ENCODE measurements at places on chromosomes 2 and 18.

GRCh38 chr2:86628091-86628522 lies 4.4 kb upstream of the RNF103 start:
- DNase-seq: no peak

- no peak for DNase-seq
Measured at GRCh38 chr2:65999103-65999502, 435.8 kb upstream of the MEIS1 start.

DNA sequence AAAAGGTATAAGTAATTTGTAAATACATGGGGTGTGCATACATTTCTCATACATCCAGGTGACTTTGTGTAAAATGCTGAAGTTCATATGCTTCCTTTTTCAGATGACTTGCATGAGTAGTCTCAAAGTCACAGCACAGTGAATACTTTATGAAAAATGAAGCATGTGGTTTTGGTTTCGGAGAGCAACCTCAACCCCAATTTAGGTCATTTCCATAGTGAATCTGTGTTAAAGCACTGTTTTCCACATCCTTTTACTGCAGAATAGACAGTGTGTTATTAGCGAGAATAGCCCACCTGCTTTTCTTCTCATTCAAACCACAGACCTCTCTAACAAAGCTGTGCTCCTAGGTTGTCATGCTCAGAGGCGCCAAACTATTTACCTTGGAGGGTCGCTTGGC lies 204.4 kb upstream of the RASGRP3 start:
- peak; percentile 55 for DNase-seq

DNA sequence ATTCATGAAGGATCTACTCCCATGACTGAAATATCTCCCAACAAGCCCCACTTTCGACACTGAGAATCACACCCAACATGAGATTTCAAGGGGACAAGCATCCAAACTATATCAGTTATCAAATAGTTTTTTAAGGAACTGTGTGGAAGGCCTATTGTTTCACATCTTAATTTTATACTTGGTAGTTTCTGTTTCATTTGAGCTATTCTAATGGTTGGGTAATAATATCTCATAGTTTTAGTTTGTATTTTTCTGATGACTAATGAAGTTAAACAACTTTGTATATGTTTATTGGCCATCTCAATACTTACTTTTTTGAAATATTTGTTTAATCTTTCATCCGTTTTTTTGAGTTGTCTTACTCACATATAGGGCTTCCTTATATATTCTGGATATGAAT lies 135.0 kb downstream of the SCG2 start:
- no peak for DNase-seq

DNA sequence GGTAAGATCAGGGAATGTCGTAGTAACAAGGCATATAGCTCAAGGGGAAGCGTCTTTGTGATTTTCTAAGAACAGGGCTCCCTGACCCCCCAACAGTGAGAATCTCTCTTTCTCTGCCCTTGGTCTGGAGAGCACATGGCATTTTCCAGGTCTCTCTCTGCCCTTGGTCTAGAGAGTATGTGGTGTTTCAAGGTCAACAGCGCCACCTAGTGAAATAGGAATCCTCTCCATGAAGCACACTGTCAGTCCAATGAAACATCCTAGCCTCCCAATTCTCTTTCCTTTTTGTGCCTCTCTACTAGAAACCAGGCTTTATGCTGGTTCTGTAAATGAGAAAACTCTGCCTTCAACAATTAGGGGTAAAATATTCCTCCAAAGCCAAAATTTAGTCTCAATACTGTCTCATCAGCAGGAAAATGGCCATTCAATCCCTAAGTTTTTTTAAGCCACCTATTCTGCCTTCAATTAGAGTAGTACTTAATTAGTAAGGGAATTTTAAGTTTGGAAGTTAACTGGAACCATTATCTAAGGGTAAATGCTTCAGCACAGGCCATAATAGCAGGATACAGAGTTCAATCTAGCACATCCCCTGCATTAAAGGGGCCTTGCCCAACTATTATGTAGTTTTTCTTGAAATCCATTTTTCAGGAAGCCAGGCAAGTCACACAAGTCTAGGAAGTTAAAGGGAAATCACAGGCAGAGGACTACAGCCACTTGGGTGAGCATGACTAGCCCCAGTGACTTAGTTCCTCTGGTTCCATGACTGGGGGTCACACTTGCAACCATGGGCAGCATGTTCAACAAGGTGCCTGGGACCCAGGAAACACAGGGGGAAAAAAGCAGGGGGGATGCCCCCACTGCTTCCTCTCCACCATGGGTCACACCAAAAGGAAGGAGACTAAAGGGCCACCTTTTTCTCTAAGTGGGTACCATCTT lies 12.4 kb downstream of the DYM start:
- peak; percentile 42 for DNase-seq

- no peak for DNase-seq
Measured at GRCh38 chr18:77985526-77986281, 736.1 kb downstream of the GALR1 start.

- DNase-seq: no peak
Measured at GRCh38 chr2:112006076-112006410, 49.0 kb upstream of the TMEM87B start.

- DNase-seq: peak; percentile 76
Measured at GRCh38 chr2:109238580-109238979, 109.6 kb downstream of the SH3RF3 start.

DNA sequence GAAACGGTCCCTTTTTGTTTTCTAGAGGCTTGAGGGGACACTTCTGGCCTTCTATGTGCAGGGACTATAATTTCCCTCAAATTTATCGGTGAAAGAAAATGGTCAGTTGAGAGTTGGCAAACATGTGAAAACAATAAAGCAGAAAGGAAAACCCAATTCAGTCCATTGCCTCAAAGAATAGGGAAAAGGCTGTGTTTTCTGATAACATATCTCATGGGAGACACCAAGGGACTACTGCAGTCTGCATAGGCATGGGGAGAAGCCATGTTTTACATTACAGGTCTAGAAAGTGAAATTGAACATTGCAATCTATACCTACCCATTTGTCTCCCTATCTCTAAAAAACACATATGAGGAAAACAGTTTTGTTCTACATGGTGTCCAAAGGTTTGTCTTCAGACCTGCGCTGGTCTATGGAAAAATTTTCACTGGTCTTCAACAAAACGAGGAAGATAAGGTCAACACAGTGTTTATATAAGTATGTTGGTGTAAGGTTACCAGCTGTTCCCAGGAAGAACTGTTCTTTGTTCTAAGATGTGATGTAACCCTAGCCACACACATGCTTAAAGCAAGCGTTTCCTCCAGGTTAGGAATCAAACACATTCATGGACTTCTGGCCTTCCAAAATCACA lies 179.7 kb downstream of the MREG start:
- peak; percentile 37 for DNase-seq

- no peak for DNase-seq
Measured at GRCh38 chr2:230644356-230644935, 68.2 kb upstream of the CAB39 start.

DNA sequence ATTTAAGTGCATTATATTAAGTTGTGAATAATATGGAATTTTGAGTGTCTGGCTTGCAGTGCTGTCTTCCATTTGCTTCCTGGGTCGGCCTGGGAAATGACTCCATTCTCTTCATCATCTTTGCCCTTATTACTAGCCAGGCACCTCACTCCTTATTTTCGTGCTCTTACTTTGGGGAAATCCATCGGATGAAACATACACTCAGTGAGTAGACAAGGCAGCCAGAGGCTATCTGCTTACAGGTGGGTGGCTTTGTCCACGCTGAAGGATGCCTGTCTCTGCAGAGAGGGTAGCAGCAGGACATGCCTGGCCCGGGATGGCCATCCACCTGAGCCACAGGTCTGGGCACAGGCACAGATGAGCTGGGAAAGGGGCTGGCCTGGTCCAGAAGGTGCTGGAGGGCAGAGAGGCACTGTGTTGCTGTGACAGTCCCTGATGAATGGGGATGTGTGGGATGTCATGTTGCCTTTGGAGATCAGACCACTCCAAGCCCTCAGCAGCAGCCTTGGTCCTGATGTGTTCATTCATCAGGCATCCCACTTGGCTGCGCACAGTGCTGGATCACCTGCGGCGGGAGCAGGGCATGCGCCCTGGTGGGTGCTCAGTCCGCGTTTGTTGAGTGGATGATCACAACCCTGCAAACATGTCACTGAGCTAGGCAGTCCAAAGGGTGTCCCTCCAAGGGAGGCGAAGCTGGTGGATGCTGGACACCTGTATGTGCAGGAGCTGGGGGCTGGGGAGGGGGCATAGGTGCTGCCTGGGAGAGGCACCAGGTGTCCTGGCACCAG lies 236.0 kb downstream of the LDLRAD4 start:
- DNase-seq: no peak

DNA sequence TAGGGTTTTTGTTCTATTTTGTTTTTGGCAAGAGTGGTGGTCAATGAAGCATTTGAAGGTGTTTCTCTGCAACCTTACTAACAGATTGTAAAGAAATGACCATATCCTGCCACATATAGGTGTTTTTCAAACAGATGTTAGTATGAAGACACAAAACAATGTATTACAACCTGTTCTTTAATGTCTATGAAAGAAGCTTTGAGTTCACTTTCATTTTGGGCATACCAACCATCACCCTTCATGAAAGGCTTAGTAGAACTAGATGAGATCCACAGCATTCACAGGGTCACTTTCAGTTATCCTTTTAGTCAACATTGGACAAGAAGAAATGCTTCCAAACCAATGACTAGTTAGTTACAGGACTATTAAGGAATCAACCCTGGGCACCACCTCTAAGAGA lies 95.1 kb downstream of the EHBP1 start:
- no peak for DNase-seq

DNA sequence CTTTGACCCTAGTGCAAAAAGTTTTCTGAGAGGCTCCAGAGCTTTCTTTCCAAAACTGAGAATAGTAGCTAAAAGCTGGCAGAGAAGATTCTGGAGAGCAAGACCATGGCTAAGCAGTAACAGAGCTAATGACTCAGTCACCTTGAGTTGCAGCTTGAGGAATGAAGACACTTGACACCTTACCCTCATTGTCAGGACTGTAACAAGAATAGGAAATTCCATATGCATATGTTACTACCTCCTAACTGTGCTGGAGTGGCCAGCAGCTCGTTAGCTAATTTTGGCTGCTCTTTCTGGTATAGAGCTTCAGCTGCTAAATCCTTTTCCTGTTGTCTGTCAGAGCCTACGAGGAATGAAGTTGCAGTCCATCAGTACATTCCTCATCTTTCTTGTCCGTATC lies 68.6 kb upstream of the LHCGR start:
- DNase-seq: peak; percentile 22

GRCh38 chr2:232537499-232537898 lies 2.0 kb upstream of the CHRNG start:
- DNase-seq: no peak

GRCh38 chr2:54945391-54946219 lies 104.6 kb downstream of the RTN4 start:
- no peak for DNase-seq

- peak; percentile 30 for DNase-seq
Measured at GRCh38 chr18:72128649-72129048, 415.5 kb downstream of the CBLN2 start.

DNA sequence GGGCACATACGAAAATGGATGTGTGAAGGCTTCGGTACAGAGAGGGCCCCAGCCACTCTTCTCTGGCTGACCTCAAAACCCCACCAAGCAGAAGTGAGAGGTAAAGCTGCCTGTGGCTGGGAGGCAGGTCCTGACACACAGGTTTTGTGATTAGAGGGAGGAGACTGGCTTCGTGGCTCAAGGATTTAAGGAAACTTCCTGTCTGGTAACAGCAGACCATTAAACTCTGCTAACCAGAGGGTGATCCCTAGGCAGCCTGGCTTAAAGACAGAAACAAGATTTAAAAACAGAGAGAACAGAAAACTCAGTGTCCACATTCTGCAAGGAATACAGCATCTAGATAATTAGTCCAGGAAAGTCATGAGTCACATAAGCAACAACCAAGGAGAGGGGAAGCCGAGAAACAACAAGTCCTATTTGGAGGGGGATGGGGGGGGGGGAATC lies 101.9 kb downstream of the NFATC1 start:
- DNase-seq: peak; percentile 57

DNA sequence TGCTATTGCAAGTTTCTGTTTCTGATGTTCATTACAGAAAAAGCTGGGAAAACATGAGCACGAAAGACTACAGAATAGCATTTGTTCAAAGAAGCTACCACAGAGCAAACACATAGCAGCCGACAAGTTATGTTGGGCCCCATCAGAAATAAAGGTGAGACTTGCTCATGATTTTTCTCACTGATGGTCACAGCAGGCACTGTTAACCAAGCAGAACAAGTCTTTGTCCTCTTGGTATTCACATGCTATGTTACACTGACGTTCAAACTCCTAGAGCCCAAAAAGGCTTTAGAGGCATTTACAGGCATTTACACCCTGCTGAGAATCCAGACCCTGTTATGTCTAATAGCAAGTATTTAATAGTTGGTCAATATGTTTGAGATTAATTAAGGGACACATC lies 235.0 kb upstream of the HNMT start:
- DNase-seq: no peak

DNA sequence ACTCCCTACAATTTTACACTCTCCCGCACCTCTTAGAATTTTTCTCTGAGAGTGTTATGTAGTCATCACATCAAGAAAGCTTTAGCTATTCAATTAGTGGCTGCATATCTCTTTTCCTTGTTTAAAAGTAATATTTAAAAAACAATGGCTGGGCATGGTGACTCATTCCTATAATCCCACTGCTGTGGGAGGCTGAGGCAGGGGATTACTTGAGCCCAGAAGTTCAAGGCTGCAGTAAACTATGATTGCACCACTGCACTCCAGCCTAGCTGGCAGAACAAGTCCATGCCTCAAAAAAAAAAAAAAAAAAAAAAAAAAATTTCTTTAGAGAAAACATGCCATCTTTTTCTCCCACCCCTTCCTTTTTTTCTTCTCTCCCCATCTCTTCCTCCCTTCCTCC lies 44.3 kb downstream of the AQP4 start:
- no peak for DNase-seq

GRCh38 chr2:83944191-83944590 lies 514.9 kb downstream of the SUCLG1 start:
- DNase-seq: no peak

DNA sequence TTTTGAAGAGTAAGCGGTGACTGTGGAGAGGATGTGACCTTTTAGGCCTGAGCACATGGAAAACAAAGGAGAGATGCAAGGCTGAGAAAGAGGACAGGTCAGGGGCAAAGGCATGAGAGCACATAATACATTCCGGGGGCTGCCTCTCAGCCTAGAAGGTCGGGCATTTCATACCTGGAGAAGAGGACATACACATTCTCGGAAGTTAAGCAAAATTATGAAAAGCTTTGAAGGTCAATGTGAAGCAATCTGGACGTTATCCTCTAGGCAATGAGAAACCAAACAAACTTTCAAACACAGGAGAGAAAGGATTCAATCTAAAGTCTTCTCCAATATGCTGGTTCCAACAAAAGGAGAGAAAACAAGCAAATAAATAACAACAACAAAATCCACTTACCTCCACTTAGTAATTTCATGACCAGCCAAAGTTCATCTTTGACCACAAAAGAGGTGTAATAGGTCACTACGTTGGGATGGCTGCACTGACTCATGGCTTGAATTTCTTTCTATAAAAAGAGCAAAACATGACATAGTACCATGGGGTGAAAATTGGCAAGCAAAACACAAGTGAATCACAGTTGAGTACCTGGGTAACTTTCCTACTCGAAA lies 80.4 kb downstream of the STK39 start:
- DNase-seq: peak; percentile 21

- DNase-seq: peak; percentile 9
Measured at GRCh38 chr2:50782543-50782942, 249.4 kb downstream of the NRXN1 start.

All from fibroblast of skin of right quadriceps (primary cell).